BJ (cell line): ENCODE measurements at places on chromosomes 16 and 17.

DNA sequence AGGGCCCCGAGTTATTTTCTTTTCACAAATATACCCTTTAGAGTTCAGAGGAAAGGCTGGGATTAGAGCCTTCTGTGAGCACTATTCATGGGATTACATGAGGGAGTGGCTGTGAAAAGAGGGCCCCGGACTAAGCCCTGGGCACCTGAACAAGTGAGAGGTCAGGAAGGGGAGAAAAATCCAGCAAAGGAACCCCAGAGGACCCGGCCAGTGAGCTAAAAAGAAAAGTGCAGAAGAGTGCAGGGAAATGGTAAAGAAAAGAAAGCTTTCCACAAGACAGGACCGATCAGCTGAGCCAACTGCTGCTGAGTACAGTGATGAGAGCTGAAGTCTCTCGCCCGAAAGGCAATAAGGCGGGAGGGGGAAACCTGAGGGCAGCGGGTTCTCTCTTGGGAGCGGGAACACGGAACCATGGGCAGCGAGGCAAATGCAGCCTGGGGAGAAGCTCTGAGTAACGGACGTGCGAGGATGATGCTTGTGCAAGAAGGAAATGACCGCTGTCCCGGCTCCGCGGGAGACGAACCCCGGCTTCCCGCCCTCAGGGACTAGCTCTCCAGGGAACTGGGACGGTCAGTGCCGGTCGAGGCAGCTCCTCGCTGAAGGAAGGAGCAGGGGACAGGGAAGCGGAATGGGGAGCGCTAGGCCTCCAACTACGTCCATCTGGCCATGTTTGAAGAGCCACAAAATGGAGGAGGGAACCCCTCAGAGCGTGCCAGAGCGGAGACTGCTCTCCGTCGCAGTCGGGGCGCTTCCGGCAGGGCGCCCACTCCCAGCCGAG, 665 bp upstream of the ALDH3A2 start:
- DNase-seq: no peak

GRCh38 chr17:45284176-45285140, 22.6 kb upstream of the SPATA32 start:
- no peak for DNase-seq

GRCh38 chr17:73867056-73867455, 222.8 kb upstream of the SDK2 start:
- DNase-seq: no peak

DNA sequence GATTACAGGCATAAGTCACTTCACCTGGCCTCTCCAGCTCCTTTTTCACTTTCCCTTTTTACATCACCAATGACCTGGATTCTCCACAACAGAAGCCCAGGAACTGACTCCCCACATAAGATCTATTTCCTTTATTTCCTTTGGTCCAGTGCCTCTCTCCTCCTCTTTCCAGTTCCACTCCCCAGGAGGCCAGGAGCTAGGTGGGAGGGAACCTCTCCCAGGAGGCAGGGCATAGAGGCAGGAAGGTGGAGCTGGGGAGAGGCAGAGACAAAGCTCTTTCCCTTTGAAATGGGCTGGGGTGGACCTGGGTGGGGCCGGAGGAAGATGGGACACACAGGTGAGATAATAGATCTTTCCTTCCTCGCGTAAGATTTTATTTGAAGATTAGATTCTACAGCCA, 318.3 kb upstream of the TNRC6C start:
- no peak for DNase-seq

DNA sequence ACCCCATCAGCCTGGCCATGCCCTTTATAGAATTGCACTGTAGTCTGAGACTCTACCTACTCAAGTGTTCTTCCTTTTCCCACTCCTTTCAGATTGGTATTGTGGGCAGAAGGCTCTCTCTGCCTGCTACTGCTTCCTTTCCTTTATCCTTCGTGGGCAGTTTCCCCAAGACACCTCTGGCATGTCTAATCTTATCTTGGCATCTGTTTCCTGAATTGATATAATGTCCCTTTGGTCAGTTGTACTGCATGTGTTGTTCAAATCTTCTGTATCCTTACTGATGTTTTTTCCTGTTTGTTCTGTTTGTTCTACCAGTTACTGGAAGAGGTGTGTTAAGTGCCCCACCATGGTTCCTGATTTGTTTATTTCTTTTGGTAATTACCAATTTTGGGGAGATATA, 29.5 kb upstream of the MSI2 start:
- DNase-seq: no peak

DNA sequence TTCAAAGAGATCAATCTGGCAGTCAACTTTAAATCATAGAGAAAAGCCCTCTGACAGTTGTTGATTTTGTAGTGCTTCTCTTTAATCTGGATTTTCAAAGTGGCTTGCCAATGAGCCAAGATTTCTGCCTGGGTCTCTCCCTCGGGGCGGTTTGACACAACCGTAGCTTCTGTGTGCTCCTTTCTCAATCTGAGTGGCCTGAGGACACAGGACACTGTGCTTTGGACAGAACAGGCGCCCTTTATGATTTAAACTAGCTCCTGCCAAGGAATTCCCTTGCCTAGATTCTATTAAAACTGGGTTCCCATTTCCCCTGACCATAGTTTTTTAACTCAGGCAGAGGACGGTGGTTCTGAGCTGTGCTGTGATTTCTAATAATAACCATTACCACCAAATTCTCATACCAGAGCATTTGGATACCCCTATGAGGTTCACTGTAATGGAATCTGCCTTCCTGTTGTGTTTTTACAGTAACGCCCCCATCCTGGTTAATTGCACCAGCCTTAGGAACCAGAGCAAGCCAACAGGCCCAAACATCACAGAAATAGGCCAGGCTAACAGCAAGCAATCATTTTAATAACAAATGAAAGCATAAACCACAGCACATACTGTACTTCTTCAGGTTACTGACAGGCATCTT, 4.0 kb downstream of the ZFHX3 start:
- DNase-seq: no peak

DNA sequence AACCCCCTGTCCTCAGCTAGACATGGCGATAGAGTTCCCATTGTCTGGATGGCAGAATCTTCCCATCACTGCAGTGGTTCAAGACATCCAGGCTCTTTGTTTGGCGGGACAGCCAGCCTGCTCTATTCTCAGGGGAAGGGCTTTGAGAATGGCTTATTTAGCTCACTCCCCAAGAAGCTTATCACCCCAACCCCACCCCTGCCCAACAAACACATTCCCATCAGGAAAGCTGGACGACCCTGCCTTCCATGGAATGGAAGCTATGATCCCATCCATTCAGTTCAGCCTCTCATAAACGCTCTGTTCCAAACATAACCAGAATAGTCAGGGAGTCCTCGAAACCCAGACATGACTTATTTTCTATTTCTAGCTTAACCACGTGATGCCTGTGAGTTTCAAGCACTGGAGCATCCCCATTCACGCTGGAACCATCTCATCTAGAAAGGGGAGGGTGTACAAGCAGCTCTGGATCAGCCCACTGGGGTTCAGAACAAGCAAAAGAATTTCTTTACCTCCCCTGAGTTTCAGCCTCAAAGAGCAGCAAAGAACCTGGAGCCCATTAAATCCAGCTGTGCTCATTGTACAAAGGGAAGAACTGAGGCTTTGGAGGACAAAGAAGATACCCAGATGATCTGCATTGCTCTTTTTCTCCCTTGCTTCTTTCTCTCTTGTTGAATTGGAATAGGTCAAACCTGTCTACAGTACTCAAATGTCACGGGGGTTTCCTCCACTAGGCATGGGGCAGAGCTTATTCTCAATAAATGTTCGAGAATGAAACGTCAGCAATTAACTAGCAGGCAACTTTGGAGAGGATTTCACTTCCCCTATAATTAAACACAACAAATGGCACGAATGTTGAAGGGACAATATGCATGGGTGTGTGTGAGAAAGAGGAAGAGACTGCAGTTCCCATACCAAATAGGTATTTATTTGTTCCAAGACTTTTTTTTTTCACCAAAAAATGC, 93.1 kb downstream of the XYLT1 start:
- DNase-seq: no peak

- DNase-seq: no peak
Measured at GRCh38 chr16:6247150-6247549, 1085.5 kb upstream of the RBFOX1 start.

DNA sequence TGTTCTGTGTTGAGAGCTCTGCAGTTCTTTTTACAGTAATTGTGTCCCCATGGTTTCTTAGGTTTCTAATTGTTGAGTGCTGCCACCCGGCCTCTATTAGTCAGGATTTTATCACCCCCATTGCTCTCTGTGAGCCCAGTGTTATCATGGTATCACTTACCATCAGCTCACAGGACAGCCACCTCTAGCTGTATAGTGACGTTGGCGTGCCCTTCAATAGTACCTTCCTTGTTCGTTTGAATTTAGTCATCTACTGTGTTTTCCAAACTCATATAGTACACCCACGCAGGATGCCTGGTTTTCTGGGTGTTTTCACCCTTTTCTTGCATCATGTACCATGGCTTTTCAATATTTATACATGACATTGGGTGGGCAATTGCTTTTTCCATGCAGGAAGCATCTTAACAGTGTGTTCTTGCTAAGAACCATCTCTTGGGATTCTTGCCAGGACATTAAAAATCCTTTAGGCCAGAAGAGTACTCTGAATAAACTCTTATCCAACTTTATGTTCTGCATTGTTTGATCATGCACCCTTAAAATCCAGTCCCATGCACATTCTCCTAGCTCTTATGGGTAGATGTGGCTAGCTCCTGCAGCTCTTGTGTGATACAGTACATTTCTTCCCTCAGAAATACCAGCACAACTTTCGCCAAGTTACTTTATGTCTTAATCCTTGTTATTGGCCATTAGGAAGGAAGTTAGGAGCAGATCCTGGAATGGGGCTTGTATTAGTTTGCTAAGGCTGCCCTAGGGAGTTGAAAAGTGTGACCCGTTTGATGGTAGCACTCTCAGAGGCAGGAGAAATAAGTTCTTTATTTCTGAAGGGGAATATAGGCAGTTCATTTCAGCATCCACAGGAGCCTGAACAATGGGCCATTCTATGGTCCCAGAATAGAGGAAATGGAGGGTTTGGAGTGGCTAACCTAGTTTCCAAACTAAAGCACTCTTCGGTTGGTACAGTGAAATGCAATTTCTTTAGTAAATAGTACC, 11.3 kb upstream of the ABCA10 start:
- no peak for DNase-seq

GRCh38 chr17:183021-183420, 1.6 kb upstream of the DOC2B start:
- no peak for DNase-seq

- no peak for DNase-seq
Measured at GRCh38 chr17:28343491-28343932, 8.0 kb downstream of the TNFAIP1 start.

- DNase-seq: no peak
Measured at GRCh38 chr16:12317856-12318537, 341.5 kb downstream of the SNX29 start.

- DNase-seq: no peak
Measured at GRCh38 chr16:89965447-89966225, 17.1 kb downstream of the DEF8 start.

- no peak for DNase-seq
Measured at GRCh38 chr17:81832608-81833159, 407 bp downstream of the MCRIP1 start.
